Activated CD4-positive, alpha-beta T cell treated with anti-CD3 and anti-CD28 coated beads, Interleukin-2, Interleukin-6, amounts not matched to agents 100 ng/mL and 50 ng/mL, durations not matched to agents 16 hours and 8 hours (primary cell): ENCODE measurements at places on chromosomes 4 and X.

DNA sequence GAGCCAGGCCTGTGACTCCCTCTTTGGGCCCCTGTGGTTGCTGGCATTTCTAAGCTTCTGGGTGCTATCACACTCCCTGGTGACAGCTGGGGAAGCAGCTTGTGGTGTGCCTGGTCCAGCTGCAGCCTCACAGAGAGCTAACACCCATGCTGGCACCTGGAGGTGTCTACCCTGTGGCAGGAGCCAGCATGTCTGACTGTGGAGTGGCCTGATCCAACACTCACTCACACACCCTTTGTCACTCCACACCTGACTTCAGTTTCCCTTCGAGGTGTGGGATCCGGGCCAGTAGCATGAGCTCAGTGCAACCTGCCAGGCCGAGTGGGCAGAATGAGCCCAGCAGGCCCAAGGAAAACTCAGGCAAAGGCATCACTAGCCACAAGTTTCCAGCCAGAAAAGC is 67.5 kb downstream of the TECRL start:
- DNase-seq: no peak

- DNase-seq: no peak
Measured at GRCh38 chrX:126575911-126576310, 23.3 kb upstream of the DCAF12L1 start.

DNA sequence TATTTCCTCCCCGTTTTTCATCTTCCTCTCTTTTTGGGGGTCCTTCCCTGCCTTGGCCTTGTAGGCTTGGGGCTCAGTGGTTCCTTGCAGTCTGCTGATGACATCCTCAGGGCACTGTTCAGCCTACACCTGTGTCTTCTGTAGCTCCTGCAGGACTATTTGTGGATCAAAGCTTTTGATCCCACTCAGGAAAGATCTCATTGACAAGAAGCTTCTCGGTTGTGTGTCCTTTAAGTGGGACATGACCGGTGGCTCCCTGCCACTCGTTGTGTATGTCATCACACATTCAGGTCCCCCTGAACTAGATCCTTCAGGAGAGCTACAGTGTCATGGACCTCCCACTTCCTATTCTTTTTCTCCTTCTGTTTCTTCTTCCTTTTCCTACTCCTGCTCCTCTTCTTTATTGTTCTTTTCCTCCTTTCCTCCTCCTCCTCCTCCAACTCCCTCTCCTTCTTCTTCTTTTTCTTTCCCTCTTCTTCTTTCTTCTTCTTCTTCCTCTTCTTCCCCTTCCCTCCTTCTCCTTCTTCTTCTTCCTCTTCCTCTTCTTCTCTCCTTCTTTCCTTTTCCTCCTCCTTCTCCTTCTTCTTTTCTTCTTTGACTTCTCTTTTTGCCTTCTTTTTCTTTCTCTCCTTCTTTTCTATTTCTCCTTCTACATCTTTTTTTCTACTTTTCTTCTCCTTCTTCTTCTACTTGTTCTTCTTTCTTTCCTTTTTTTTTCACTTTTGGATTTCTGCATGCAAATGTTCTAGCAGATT is 67.8 kb downstream of the NBDY start:
- DNase-seq: no peak

DNA sequence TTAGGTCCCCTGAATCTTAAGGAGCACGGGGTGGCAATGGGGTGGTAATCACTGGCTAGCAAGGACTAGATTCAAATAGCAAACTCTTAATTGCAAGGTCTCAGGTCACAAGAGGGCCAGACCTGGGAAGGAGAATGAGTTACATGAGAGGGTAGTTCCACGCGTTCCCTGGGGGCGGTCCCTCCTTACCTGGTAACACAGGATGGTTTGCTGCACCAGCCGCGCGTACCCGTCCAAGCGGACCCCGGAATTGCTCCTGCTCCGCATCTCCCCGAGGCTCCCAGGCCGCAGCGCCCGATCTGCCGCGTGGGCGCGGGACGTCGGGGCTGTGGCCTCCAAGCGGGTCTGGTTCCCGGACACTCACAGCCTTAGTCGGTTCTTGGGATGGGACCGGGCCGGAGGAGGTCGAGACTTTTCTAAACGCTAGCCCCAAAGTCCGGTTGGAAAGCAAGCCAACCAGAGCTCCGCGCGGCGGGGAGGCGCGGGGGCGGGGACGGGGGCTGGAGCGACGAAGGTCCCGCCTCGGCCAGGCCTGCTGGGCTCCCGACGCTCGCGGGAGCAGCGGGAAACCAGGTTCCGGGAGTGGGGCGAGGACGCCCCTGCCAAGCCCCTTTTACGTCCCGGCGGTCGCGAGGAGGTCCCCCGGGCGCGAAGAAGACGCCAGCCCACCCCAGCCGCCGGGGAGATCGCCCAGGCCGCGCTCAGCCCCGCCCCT is at the start of gene PHKA2:
Gene PHKA2, minus strand, starts transcription at position 449 of the 715 bp plus-strand sequence. Its CDS starts 182 bp downstream, at position 267.
- DNase-seq: peak; percentile 57

- DNase-seq: no peak
Measured at GRCh38 chr4:67124716-67125115, 420.6 kb downstream of the CENPC start.
